Trophoblast cell (in vitro differentiated cells and primary cell): ENCODE measurements at places on chromosomes 5 and 9.

GRCh38 chr9:133591985-133592384 is 17.2 kb downstream of the FAM163B start:
- DNase-seq = no peak

DNA sequence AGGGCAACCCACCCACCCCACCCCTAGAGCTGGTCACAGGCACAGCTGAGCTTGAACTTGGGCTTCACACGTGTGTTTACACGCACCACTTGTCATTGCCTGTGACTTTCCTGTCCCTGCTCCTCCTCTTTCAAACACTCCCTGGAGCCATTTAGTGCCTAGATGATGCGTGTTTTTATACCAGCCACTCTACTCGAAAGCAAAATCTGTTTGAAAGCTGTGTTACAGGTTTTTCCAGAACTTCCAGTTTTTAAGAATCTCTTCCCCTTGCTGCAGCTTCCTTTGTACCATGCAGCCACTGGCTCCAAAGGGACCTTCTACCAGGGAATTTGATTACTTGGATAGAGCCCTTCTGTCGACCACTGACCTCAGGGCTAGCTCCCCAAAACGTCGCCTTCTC is 78.8 kb upstream of the SPRY4 start:
- peak; percentile 97 for DNase-seq

DNA sequence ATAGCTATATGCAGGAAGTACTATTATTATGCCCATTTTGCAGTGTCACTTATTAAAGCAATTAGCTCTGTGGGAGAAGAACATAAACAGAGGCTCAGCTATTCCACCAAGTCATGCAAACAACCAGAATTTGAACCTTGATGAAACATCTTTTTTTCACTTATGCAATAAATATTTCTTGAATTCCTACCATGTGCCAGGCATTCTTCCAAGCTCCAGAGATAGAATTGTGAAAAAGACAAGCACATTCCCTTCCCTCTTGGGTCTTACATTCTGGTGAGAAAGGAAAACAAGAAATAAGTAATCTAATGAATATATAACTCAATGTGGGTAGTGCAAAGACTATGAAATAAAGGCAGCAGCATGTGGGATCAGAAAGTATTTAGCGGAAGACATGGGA is 32.1 kb upstream of the ADRB2 start:
- peak; percentile 51 for DNase-seq

DNA sequence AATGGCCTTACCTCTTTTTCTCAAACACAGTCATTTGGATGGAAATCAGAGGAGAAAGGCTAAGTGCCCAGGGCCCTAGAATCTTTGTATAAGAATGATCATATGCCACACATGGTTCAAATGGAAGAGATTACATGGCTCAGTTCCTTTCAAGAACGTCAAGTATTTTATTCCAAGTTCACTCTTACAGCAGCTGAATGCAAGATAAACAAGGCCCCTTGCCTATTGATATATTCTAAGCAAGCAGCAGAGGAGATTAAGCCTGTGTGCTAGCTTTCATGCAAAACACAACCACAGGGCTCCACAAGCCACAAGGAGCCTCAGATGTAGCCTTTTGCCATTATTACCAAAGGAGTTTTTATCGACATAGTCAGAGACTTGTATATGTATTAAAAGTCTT is 55.3 kb upstream of the SLCO6A1 start:
- no peak for DNase-seq

DNA sequence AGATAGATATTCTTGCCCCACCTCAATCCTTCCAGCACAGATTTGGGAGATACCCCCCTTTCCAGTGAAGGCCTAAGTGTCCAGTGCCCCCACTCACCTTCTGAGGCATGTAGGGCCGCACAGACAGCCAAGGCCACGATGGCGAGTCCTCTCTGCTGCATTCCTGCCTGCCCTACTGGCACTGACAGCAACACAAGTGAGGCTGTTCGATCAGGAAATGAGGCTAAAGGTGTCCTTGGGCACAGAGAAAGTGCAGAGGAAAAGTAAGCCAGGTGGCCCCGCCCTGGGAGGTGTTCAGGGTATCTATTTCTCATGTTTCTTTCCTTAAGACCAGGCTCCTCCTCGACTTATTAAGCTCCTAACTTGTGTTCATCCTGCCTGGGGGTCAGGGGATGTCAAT is at the start of gene CCL28:
TSS of gene CCL28 (minus strand) at position 236 of the 400 bp plus-strand sequence. CDS start at position 161, 75 bp downstream.
- no peak for DNase-seq

GRCh38 chr9:37788332-37788731 is 3.5 kb upstream of the EXOSC3 start:
- DNase-seq = no peak

DNA sequence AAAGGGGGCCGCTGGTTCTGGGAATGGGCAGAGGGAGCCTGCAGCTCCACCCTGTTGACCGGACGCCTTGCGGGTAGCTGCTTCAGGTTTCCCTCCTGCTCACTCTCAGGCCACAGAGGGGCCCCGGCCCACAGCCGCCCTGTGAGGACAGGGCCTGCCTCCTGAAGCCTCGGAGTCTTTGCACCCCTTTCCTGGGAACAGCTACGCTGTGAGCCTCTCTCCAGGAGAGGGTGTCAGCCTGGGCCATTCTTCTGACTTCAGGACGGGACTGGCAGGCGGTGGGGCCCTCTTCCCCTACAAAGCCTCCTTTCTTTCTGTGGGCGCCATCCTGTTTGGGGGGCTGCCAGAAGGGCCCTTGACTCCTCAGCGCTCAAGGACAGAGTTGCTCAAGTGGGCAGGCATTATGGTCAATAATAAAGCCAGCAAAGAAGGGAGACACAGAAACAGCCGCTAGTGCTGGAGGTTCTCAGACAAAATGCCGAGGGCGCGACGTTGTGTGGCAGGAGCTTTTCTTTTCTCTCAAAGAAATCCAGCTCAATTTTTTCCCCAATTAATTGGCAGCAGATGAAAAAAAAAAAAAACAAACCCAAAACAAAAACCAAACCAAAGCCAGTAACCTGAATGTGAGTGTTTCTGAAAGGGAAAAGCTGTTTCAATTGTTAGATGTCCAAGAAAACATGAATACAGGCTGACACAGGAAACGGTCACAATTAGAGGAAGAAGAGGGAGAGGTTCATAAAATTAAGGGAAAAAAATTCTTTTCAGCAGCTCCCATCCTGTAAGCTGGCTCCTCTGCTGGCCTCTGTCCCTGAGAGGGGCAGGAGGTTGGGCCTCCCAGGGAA is 12.8 kb upstream of the SLC25A51 start:
- DNase-seq = no peak

GRCh38 chr5:101520417-101520816 is 617.3 kb upstream of the ST8SIA4 start:
- no peak for DNase-seq

GRCh38 chr9:116271340-116271739 is 117.7 kb downstream of the PAPPA start:
- no peak for DNase-seq

DNA sequence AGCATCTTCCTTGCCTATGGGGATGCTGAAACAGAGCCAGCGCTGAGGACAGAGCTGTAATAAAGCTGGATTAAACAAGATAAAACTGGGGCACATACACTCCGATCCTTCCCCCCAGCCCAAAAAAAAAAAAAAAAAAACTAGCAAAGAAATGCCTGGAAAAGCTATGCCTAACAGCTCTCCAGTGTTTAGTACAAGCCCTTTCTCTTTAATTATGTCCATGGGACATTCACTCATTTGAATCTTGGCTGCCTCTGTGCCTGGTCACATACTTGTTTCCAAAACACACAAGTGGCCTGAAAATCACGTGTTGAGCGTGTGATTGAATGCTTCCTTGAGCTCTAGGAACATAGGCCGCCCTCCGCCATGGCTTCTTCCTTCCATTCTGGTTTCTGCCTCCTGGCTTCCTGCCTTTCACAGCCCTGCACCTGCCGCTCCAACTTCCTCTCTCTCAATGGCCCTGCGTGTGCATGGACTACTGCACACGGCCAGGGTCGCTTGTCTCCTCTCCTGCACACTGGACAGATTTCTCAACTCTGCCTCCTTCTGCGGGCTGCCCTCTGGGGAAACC is 111.0 kb upstream of the RETREG1 start:
- no peak for DNase-seq

- DNase-seq = no peak
These were observed 132.3 kb upstream of the SLIT3 start for GRCh38 chr5:169433221-169433651.

- no peak for DNase-seq
These were observed 966 bp downstream of the SNX2 start for GRCh38 chr5:122775550-122776542.

DNA sequence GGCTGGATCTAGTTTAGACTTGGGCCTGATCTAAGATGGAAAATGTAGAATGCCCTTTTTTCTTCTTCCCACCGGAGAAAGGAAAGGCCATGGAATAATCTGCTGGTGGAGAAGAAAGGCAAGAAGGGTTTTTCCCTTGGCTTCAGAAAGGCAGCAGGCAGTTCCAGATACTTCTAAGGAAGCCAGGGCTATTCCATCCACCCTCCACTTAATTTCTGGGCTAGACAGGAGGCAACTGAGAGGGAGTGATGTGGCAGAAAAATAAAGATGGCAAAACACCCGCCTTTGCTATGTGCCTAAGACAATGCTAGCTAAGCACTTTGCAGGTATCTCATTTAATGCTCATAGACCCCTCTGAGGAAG is 9.9 kb downstream of the MYOZ3 start:
- DNase-seq = no peak

DNA sequence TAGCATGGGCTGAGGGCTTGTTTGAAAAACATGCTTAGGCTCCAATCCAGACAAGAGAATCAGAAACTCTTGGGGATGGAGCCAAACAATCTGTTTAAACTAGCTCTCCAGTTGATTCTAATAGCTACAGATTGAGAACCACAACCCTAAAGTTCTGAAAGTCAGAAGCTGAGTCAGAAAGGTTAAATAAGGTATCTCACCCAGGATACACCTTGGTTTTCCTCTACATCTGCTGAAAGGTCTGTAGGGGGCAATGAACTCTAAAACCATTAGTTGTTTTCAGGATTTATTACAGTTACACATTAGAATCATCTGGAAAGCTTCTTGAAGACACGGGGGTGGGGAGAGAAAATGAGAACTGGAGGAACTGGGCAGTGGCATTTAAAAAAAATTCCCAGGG is 5.7 kb downstream of the GFM2 start:
- DNase-seq = no peak

DNA sequence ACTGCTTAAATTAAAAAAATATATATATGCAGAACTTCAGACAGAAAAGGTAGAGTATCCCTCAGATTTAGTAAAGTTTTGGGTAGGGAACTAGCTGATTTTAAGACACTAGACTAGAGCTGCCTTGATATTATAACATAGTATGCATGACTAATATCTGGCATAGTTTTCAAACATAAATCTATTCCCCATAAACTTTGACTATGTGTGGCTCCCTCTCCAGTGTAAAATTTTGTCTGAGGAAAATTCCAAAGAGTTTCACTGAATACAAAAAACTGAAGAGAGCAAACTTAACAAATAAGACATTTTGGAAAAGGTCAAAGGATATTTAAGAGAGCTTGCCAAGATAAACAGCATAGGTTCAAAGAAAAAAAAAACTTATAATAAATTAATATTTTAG is 66.2 kb upstream of the ZNF462 start:
- DNase-seq = no peak

GRCh38 chr9:16152276-16153101 is 599.6 kb downstream of the CCDC171 start:
- DNase-seq = no peak

DNA sequence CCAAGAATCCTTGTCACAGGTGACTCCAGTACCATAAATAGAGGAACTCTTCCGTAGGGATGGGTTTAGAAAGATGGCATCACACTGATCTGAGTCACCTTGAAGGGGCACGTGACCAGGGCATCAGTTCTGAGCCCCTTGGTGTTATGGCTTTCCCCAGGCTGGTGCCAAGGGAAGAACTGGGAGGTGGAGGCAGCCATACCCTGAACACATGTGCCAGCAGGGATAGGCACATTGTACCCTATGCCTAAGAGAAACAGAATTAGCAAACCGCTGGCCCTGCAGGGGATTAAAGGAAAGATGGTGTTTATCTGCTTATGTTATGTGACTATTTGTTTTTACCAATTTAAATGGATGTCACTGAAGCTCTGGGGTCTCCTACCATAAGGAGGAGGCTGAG is 196.2 kb downstream of the RGS3 start:
- no peak for DNase-seq

DNA sequence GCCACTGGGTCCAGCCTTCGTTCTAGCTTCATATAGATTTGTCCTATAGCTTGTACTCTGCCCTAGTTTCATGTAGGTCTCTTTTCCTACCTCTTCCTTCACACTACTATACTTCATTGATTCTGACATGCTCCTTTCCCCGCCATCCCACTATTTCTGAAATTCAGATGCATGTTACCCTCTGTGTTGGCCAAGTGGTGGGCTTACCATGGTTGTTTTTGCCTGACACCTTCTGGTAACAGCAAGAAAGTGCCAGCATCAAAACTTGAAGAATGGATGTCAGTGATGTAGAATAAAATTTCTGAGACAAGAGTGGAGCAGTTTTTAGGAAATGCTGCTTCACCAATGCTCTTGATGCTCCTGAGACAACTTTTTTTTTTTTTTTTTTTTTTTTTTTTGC is 19.5 kb upstream of the SERINC5 start:
- no peak for DNase-seq

DNA sequence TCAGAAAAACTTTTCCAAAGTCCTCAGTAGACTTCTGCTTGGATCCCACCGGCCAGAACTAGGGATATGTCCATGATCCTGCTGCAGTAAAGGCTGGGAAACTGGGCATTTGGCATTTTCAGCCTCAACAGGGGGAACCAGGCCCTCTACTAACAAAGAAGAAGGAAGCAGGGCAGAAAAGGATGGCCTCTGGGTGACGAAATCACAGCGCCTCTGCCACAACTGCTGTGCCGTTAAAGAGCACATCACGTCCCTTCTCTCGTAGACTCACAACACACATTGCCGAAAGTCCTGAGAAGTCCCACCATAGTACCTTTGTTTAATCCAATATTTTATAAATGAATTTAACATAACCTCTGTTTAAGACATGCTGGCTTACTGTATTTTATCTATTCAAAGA is 10.4 kb upstream of the AFAP1L1 start:
- DNase-seq = no peak

GRCh38 chr9:9124616-9125015 is 1325.0 kb upstream of the DMAC1 start:
- no peak for DNase-seq

DNA sequence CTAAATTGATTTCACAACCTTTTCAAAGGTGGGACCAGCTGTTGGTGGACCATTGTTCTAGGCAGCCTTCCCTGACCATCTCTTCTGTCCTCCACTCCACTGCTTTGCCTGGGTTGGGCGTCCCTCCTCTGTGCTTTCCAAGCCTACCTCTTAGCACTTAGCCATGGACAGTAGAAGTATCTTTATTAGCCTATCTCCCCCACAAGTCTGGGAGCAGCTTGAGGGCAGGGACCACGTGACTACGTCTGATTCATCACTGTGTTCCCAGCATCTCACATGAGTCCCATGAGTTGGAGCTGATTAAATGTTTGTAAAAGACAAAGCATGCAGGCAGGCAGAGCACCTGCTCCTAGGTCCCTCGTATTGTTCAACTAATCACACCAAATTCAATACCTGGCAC is 20.9 kb downstream of the MORN5 start:
- DNase-seq = no peak
